ENCODE measurements at places on chromosomes 6 and 20.

DNA sequence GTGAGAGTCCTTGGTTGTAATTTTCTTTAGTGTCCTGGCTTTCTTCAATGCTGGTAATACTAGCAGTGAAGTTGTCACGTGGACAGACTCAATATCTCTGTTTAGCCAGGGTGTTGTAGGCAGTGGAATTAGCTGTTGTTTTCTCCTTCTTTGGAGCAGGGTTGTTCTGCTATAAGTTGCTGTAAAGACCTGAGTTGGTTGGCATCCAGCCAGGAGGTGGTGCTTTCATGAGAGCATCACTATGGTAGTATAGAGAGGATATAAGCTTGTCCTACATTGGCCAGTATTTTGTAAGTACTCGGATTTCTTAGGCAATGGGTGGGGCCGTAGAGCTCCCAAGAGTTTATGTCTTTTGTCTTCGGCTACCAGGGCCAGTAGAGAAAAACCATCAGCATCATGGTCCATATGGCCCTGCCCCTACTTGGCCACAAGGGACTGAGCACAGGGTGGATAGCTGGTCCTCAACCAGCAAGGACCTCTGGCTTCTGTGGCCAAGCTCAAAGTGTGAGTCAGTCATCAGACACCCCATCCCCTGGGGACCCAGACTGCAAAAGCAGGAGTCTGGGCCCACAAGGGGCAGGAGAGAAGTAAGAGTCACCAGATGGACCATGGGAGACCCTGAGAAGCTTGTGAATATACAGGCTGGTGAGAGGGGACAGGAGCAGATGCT is 127.9 kb upstream of the NXT1 start:
- DNase-seq = no peak

GRCh38 chr6:15535495-15536197 is 127.2 kb downstream of the DTNBP1 start:
- no peak for DNase-seq

DNA sequence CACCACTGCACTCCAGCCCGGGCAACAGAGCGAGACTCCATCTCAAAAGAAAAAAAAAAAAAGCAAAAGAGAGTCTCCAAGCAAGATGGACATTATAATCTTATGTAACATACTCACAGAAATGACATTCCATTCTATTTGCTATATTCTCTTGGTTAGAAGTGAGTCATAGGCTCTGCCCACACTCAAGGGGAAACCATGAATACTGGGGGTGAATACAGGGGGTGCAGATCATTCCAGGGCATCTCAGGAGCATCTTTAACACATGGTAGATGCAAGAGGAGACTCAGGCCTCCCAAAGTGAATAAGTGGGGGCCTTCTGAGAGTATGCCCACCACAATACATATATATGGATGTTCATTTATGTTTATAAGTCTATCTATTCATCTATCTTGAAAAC is 18.3 kb upstream of the RANBP9 start:
- DNase-seq = no peak

- DNase-seq = no peak
Observed at GRCh38 chr20:50343490-50344179, 153.0 kb downstream of the CEBPB start.

DNA sequence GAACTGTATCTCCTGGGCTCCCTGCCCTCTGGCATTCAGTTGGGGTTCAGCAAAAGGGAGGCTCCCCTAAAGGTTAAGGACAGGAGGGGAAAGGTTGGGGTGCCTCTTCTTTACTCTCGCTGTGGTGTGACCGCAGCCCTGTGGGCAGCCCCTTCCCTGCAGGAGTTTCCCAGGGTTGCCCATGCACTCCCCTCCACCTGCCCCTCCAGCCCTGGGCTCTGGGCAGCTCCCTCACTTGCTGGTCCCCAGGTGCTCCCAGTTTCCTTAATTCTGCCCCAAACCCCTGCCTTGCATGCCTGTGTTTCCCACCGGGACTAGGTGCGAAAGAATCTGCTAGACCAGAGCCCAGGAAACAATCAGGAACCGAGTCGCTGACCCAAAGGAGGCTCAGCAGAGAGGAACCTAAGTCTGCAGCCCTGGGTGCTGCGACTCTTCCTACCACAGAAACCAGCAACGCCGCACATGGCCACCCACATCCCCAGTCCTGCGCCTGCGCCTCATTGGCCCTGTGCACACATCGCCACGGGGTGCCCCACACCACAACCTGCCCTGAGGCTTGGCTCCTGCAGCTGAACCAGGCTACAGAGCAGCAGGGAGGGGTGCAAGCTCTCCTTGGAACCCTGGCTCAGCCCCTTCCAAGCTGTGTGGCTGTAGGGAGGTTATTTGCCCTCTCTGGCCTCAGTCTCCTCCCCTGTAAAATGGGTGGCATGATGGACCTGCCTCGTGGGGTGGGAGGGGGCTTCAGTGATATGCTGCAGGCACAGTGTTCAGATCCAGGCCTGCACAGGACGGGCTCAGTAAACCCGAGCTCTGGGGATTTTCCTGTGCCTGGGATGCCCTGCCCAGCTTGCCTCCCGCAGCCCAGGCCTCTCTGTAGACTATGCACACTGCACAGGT is 487.6 kb downstream of the PREX1 start:
- no peak for DNase-seq

- no peak for DNase-seq
Observed at GRCh38 chr6:111444794-111445193, 38.2 kb downstream of the REV3L start.

- DNase-seq = peak; percentile 91
Observed at GRCh38 chr20:3204124-3204794, at the start of gene DDRGK1. Gene DDRGK1 (minus strand): TSS chr20:3204682. CDS start chr20:3204627, 55 bp downstream.

DNA sequence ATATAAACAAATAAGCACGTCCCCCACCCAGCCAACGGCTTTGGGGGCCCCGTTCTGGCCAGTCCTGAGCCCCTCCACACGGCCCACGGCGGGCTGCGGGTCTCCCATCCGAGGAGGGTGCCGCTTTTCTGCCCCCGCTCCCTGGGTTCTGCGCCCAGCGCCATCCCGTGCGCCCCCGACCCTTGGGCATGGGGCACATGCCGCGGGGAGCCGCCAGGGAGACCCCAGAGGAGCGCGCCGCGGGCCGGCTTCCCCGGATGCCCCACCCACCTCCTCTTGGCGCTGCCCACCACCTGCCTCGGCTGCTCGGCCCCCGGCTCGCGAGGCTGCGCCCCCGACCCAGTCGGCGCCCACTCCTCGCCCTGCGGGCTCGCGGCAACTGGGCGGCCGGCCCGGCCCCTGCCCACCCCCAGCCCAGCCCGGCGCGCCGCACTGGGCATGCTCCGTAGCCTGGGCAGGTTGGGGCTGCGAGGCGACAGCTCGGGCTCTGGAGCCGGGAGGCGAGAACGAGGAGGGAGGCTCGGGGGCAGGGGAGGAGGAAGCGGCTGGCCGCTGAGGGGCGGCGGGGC is 570 bp upstream of the PLCB4 start:
- DNase-seq = peak; percentile 76

DNA sequence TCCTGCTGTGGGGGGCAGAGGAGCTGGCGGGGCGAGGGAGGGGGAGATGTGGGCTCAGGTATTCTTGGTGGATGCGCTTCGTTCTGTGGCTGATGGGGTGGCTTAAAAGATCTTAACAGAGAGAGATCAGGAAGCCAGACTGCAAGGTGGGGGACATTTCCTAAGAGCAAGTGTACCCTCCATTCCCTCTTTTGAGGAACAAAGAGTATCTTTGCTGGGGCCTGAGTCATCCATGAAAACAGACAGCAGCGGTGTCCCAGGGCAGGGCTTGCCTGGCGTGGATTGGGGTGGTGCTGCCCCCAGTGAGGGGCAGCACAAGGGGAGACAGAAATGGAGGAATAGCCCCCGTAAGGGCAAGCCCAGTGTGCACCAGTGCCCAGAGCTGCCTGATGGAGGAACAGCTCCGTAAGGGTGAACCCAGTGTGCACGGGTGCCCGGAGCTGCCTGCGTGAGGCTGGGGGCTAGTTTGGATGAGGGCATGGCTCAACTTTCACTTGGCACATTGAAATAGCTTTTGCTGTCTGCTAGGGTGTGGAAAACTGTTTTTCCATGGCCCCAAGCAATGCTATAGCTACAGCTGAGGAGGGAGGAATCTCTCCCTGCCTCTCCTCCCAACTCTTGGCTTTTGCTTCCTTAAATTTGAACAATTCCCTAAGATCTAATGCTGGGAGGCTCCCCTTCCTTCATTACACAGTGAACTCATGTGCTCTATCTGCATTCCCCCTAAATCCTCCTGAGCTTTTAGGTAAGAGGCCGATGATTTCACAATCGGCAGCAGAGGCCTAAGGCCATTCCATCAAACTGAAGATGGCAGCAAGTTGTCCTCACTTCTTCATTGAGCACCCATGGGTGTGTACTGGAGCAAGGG is 12.9 kb downstream of the MAPK13 start:
- DNase-seq = no peak

GRCh38 chr6:85600713-85601313 is 7.2 kb upstream of the SNX14 start:
- DNase-seq = peak; percentile 5

DNA sequence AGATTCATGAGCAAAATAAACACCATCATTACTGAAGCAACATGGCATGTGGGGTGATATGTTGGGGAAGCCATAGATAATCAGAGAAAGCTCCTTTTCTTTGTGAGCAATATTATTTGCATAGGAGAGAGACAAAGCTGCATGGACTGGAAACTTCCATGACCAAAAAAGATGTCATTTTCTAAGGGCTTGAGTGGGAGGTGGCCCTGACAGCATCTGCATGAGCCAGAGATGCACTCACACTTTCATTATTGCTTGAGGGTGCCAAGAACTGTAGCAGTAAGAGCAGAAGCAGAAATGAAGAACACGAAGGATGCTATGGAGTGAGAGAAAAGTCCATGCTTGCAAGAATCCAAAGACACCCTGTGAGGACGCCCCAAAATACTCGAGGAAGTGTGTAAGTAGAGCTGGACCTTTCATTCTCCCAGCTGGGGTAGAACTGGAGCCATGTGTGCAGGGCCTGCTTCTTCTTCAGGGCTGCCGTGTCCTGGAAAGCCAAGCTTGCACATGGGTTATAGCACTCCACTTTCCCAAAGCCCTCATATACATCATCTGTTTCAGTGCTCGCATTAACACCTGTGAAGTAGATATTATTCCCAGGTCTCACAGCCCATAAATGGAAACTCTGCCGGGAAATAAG is 851.2 kb downstream of the DHX35 start:
- DNase-seq = no peak

- no peak for DNase-seq
Observed at GRCh38 chr6:14553515-14553914, 435.9 kb downstream of the CD83 start.

GRCh38 chr6:36154286-36154685 is 24.0 kb downstream of the MAPK13 start:
- DNase-seq = no peak

DNA sequence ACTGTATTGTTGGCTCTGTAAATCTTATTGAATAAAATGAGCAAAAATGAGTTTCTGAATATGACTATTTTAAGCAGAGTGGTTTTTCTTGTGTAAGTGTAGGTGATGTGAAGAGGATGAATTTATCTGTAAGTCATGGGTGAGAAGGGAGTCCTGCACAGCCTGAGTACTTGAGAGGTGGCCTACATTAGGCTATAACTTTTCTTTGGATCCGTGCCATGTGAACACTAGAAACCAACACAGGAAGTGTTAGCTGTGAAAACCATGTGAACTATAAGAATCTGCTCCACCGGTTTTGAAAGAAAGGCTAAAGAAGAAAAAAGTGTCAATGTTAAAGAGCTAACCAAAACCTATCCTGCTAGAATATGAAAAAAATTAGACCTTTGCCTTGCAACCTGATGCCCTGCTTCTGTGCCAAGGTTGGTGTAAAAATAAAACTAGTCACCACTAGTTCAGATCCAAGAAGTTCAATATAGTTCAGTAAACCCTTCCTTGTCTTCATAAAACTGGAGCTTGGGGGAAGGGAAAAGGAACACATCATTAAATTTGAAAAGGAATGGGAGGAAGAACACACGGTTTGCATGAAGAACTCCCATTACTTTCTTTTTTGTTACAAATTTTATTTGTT is 21.3 kb downstream of the PLCB1 start:
- no peak for DNase-seq

GRCh38 chr6:168626046-168626602 is 185.1 kb downstream of the SMOC2 start:
- DNase-seq = no peak

- DNase-seq = no peak
Observed at GRCh38 chr20:17896193-17896723, 72.3 kb downstream of the SNX5 start.

- DNase-seq = no peak
Observed at GRCh38 chr6:112274774-112275173, 20.4 kb upstream of the LAMA4 start.

- DNase-seq = no peak
Observed at GRCh38 chr20:36926653-36927200, 24.8 kb downstream of the SAMHD1 start.

DNA sequence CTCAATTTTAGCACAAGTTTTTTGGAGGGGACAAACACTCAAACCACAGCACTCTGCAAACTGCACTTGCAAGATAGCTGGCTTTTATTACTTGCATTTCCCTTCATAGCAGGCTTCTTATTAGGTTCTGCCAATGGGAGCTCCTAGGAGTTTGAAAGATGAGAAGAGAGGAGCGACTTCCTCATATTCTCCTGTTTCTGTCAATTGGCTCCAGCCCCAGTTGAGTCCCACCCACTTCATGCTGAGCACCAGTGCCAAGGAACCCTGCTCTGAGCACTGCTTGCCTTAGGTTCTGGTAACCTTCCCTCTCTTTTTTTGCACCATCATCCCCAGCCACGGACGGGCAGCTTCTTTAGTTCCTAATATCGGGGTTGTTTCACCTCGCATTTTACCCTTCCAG is 67.9 kb downstream of the PSMB1 start:
- no peak for DNase-seq

DNA sequence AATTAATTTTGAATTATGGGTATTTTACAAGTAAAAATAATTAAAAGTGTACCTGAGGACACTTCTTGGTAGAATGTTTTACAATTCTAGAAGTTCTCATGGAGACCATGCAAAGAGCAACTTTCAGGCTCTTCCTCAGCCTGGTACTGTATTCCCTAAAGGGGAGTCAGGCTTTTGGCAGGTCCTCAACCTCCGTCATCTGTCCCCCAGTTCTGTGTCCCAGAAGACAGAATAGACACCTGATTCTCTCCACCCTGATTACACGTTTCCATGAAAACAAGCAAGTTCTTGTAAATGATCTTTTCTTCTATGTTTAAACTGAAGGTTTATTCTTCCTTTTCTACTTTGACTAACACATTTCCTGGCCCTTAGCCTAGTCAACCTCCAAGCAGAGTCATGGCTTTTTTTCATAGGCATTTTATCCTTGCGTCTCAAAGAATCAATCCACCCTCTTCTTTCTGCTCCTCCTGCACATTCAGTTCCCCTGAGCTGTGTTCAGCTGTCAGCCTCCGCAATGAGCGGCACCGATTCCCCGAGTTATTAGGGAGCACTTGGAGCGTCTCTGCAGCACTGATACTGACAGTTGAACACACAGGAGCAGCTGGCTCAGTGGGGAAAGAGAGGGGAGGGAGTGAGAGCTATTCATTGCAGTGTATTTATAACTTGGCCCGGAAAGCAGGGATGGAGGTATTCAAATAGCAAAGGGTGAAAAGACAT is 1082.4 kb upstream of the MAP3K7 start:
- peak; percentile 43 for DNase-seq

- no peak for DNase-seq
Observed at GRCh38 chr20:37913567-37914366, 10.8 kb downstream of the VSTM2L start.

All from NCI-H2227 treated with DMSO at 0.1 percent for 48 hours (cell line).